ENCODE measurements at places on chromosomes 1 and 21. TPM values are rescaled to one million over a fixed set of nuclear protein-coding genes. Genes with fewer than 3 reads are reported as not detected.

Gene NBPF19
- 7.2 TPM for total RNA-seq

Gene ESPN
- total RNA-seq: not detected

Gene ACTL8
- total RNA-seq: not detected

Gene FNDC5
- total RNA-seq: 1.00 TPM

Gene ZNF670
- 1.9 TPM for total RNA-seq

Gene CD247
- not detected for total RNA-seq

Gene PDE9A
- total RNA-seq: 0.54 TPM

Gene APP
- total RNA-seq: 560 TPM

Gene CRYBG2
- not detected for total RNA-seq

Gene CRYAA
- not detected for total RNA-seq

Gene DLGAP3
- total RNA-seq: 0.12 TPM

Gene KCNN3
- total RNA-seq: 0.19 TPM

Gene USH2A
- total RNA-seq: not detected

Gene AP4B1
- 15.7 TPM for total RNA-seq

Gene ASCL5
- total RNA-seq: not detected

Gene ZSWIM5
- total RNA-seq: 0.39 TPM

Gene FCGR3B
- total RNA-seq: not detected

Gene MRTO4
- 18.5 TPM for total RNA-seq

Gene HSD11B1
- 134 TPM for total RNA-seq

Gene DNALI1
- total RNA-seq: 3.6 TPM

Gene CCDC185
- total RNA-seq: not detected

Gene CSMD2
- 2.1 TPM for total RNA-seq

Gene TGFB2
- 2.1 TPM for total RNA-seq

Gene FAM177B
- not detected for total RNA-seq

Gene CHRNB2
- total RNA-seq: not detected

Gene VWA5B1
- not detected for total RNA-seq

Gene SCP2
- total RNA-seq: 145 TPM

Gene GUCA2A
- total RNA-seq: not detected

Gene RGS16
- total RNA-seq: 0.10 TPM

Gene GBP6
- not detected for total RNA-seq

Gene KCNE1
- 0.05 TPM for total RNA-seq

Gene TMCC2
- total RNA-seq: 2.3 TPM

Gene SH2D1B
- total RNA-seq: not detected

Gene LRRC52
- total RNA-seq: not detected

Gene DYNLT4
- total RNA-seq: not detected

Gene CHIT1
- total RNA-seq: not detected

Gene CHIA
- not detected for total RNA-seq

Gene FAM72C
- 0.87 TPM for total RNA-seq

Gene LEMD1
- not detected for total RNA-seq

Gene IL12RB2
- total RNA-seq: not detected

Gene PCAT6
- 3.8 TPM for total RNA-seq

Measured in cardiac ventricle fibroblast (primary cell).